GM12878 (cell line): ENCODE measurements at places on chromosomes 7 and 10. TPM values are rescaled to one million over a fixed set of nuclear protein-coding genes. Genes with fewer than 3 reads are reported as not detected.

DNA sequence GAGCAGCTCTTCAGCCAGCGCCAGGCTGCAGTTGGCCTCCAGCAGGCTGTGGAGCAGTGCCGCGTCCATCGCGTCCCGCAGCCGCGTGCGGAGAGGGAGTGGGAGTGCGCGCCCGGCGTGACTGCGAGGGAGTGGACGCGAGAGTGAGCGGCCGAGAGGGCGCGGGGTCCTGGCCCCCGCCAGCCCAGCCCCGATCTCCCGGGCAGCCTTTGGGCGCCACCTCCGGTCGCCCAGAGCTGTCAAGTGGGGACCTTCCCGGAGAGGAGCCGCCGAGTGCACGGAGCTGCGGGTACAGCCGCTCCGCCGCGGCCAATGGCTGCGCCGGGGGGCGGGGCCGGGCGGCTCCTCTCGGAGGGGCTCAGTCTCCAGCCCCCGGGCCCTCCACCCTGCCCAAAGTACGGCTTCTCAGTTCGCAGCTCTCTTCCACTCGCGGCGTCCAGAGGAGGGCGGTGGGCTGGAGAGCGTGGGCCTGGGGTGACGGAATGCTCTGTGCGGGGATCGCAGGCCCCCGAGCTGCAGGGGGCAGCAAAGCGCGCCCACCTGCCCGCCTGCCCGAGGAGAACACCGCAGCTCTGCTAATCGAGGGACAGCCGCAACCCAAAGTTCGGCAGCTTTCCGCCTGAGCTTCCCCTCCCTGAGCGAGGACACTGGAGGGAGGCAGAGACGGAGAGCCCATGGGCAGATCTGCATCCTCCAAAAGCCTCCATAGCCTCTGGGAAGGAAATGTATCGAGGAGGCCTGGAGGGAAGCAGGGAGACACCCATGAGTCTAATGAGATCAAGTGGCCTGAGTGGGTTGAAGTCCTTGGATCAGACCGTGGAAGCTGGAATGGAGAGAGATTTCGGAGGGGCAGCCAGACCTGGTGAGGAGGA, at the start of gene CRHR2:
Gene CRHR2 (minus strand): TSS at position 245 of the 872 bp plus-strand sequence. CDS start 176 bp downstream, at position 69.
- H3K27me3 ChIP-seq, result peaks cover 10% of the 10 kb centered on the region
- no peak within 1 kb of the TSS for H3K4me3 ChIP-seq
- H3K27ac ChIP-seq, result no peak within 1 kb of the TSS
- no peak for DNase-seq

- H3K4me1 ChIP-seq, result no peaks in the 10 kb centered on the region
- no peak overlapping the region for H3K27ac ChIP-seq
- DNase-seq, result no peak
- H3K4me3 ChIP-seq, result no peak overlapping the region
Measured at GRCh38 chr7:94188350-94188749, 184.2 kb upstream of the BET1 start.

DNA sequence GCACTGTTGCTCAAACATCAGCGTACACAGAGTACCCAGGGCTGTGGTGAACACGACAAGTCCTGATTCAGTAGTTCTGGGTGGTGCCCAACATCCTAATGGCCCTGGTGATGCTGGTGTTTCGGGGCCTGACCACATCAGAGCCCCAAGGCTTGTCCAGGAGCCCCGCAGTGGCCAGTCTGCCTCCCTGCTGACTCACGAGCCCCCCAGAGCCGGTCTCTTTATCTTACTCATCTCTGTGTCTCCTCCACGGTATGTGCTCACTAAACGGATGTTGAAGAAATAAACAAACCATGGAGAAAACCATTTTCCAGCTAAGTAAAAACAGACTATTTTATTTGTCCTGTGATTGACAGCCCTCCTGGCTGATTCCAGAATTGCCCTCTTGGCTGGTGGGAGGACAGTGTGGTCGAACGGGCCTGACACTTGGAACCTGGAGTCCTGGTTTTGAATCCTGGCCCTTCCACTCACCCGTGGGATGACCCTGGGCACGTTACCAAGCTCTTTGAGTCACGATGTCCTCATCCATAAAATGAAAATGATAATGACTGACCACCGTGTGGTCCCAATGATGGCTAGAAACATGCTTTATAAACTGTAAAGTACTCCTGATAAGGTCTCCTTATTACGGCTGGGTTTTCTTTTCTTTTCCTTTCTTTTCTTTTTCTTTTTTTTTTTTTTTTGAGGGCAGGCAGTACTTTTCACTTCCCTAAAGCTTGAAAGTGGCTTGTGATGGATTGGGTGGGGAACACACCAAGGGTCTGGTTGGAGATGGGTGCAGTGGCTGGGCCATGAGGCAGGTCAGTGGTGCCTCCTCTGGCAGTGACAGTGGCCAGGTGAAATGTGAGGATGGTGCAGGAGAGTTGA, 5.7 kb downstream of the HIP1 start:
- no peak overlapping the region for H3K27ac ChIP-seq
- H3K4me3 ChIP-seq, result no peak overlapping the region
- H3K36me3 ChIP-seq, result no peaks in the 10 kb centered on the region
- peaks cover 11% of the 10 kb centered on the region for H3K4me1 ChIP-seq
- H3K27me3 ChIP-seq, result no peaks in the 10 kb centered on the region
- no peak for DNase-seq

DNA sequence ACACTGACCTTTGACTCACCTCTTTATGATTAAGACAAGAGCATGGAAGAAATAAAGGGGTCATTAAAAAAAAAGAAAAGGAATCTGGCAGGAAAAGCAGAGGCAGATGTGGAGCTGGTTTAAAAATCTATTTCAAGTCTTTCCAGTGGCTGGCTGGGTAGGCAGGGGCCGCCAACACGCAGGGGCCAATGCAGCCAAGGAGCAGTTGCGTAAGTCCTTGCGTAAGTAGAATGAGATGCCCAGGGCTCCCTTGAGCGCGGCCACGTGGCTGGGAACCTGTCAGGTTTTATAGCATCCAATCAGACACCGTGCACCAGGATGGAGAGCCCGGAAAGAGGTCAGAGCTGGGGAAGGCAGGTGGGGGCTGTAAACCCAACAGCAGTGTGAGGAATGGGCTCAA, 123.8 kb upstream of the INSYN2A start:
- H3K27ac ChIP-seq, result no peak overlapping the region
- no peaks in the 10 kb centered on the region for H3K36me3 ChIP-seq
- no peak for DNase-seq

GRCh38 chr7:142482891-142483658, 225.2 kb upstream of the PRSS58 start:
- H3K27ac ChIP-seq, result no peak overlapping the region
- no peaks in the 10 kb centered on the region; the same call in 1 of the 2 replicates for H3K4me1 ChIP-seq
- H3K4me3 ChIP-seq, result no peak overlapping the region
- no peaks in the 10 kb centered on the region for H3K36me3 ChIP-seq

- no peaks in the 10 kb centered on the region for H3K4me1 ChIP-seq
- DNase-seq, result no peak
- no peaks in the 10 kb centered on the region for H3K27me3 ChIP-seq
- no peak overlapping the region for H3K4me3 ChIP-seq
Measured at GRCh38 chr10:21831986-21832820, 171.3 kb downstream of the DNAJC1 start.

- H3K36me3 ChIP-seq, result no peaks in the 10 kb centered on the region
- H3K27me3 ChIP-seq, result no peaks in the 10 kb centered on the region
- H3K4me3 ChIP-seq, result no peak overlapping the region
- H3K27ac ChIP-seq, result no peak overlapping the region
Measured at GRCh38 chr7:23966941-23967340, 256.9 kb downstream of the STK31 start.

DNA sequence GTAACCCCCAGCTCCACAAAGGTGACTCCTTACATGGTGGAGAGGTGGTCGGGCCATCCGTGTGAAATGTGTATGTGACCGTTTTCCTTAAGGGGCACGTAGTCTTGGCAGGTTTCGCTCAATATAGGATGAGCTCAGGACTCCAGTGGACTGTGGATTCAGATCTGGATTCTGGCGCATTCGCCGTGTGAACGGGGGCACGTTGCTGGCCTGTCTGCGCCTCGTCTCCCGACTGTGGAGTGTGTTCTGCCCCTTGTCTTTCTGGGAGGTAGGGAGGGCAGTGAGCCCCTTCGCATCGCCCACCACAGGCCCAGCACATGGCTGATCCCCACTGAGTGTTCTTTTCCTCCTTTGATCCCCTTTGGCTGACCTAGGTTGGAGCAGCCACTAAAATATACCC, 165.1 kb downstream of the EGFR start:
- no peaks in the 10 kb centered on the region for H3K36me3 ChIP-seq
- no peak for DNase-seq
- H3K27ac ChIP-seq, result no peak overlapping the region
- H3K4me1 ChIP-seq, result no peaks in the 10 kb centered on the region

GRCh38 chr7:70681469-70682350, 450.2 kb upstream of the GALNT17 start:
- peak overlapping the region; percentile 45 for H3K27ac ChIP-seq
- DNase-seq, result peak; percentile 39
- H3K36me3 ChIP-seq, result no peaks in the 10 kb centered on the region
- no peaks in the 10 kb centered on the region for H3K27me3 ChIP-seq
- peaks cover 15% of the 10 kb centered on the region for H3K4me1 ChIP-seq
- H3K4me3 ChIP-seq, result peak overlapping the region; percentile 35; the same call in 1 of the 2 replicates

DNA sequence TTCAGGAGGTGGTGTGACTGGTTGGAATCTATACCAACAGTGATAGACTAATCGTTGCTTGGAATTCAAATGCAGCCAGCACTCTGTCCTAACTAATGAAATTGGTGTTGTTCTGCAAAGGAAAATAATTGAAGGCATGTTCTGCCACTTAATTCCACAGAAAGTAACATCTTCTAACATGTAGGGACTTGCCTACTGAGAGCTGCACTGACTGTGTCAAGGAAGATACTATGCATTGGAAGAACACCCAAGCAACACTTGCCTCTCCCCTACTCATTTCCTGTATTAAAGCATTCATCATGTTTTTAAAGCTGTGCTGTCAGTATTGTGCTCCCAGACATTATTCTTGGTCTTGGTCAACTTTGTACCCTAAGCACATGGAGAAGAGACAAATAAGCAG, 2.7 kb upstream of the CYP3A7 start:
- no peaks in the 10 kb centered on the region for H3K4me1 ChIP-seq
- no peak for DNase-seq
- H3K36me3 ChIP-seq, result no peaks in the 10 kb centered on the region
- H3K27me3 ChIP-seq, result no peaks in the 10 kb centered on the region
- no peak overlapping the region for H3K27ac ChIP-seq
- no peak overlapping the region for H3K4me3 ChIP-seq

- no peaks in the 10 kb centered on the region for H3K27me3 ChIP-seq
- peak overlapping the region; percentile 37 for H3K27ac ChIP-seq
- no peak for DNase-seq
- peaks cover 7% of the 10 kb centered on the region for H3K4me1 ChIP-seq
Measured at GRCh38 chr7:150715738-150716137, 675 bp upstream of the GIMAP1 start.

- H3K27ac ChIP-seq, result no peak overlapping the region
- no peaks in the 10 kb centered on the region for H3K27me3 ChIP-seq
- H3K4me1 ChIP-seq, result no peaks in the 10 kb centered on the region
- no peak for DNase-seq
- no peaks in the 10 kb centered on the region for H3K36me3 ChIP-seq
Measured at GRCh38 chr7:91407942-91408341, 143.7 kb downstream of the FZD1 start.

RAPGEF5 gene
- 4.0 and 4.3 TPM in 2 replicates for total RNA-seq

CYP2C8 gene
- 0.58 and 0.82 TPM in 2 replicates for total RNA-seq

PRSS37 gene
- total RNA-seq, result not detected in 2 replicates

CD36 gene
- 113 and 117 TPM in 2 replicates for total RNA-seq

SPDYE2 gene
- not detected in 2 replicates for total RNA-seq
